Forelimb muscle (tissue), 1 donor: ENCODE measurements at places on chromosomes 1 and 21. TPM values are rescaled to one million over a fixed set of nuclear protein-coding genes. Genes with fewer than 3 reads are reported as not detected.
A peak's percentile ranks its signal among the peaks of the same experiment; 100 is the strongest.

GRCh38 chr21:28856588-28857250 is 136.0 kb downstream of the LTN1 start:
- DNase-seq = no peak

Gene PPFIA4
- polyA plus RNA-seq = 62.1 TPM

Gene IFI44
- polyA plus RNA-seq = 6.5 TPM

Gene DUSP23
- polyA plus RNA-seq = 7.9 TPM

DNA sequence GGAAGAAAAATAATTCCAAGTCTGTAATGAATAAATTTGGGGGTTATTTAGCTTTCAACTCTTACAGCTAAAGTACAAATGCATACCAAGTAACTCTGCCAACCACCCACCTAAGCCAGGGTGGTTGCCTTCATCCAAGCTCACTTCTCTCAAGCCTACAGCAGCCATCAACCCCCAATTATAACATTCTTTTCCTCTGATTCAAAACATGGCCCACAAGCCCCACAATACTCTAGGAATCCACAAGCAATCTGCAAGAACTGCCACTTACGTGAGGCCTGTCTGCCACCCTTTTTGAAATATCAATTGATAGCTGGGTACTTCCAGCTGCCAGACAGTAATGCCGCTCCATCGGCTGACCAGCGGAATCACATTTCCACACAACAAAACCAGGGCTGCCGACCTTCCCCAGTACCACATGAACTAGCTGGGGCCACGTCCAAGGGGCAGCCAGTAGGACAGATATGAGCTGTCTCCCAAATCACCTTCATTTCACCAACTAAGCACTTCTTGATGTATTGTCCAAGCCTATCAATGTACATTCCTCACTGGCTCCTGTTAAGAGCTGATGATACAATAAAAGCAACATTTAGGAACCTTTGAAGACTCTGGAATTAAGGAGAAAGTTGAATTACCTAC is 3.2 kb downstream of the LBR start:
- DNase-seq = no peak

Gene C1orf210
- polyA plus RNA-seq = not detected

Gene CRYAA
- polyA plus RNA-seq = not detected

GRCh38 chr1:86119214-86119764 is 37.3 kb downstream of the COL24A1 start:
- no peak for DNase-seq

Gene ZMYM1
- polyA plus RNA-seq = 11.3 TPM

DNA sequence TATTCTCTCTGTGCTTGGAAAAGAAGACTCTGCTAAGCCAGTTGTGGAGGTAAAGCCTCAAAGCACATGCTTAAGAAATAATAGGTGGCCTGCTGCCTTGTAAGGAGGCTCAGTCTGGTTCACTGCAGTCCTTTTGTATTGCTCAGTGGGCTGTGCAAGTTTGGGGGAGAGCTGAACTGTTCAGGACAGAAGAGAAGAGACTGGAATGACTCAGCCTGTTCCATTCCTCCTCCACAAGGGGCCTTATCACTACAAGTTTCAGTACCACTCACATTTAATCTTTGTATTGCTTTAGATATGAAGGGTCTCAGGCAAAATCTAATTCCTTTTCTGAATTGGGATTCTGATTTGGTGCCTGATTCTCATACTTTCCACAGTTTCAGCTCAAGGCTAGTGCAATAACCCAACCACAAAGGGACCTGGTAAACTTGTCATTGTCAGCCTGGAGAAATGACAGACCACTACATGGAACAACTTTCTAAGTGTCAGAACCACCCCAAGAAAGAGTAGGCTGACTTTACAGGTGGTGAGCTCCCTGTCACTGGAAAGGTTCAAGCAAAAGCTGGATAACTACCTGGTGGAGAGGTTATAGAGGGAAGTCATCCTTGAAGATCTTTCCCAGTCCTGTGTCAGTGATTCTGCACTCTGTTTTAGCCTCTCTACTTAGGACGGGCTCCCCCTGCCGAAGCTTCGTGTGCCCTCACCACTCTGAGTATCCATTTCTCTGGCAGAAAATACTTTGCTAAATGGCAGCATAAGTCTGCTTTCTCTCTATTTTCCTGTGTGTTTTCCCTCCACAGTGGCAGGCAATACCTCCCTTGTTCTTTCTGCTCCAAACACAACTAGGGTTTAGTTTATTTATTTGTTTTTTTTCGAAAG is 162.9 kb upstream of the GJB5 start:
- no peak for DNase-seq

GRCh38 chr1:205672970-205673369 is 7.3 kb downstream of the SLC45A3 start:
- DNase-seq = no peak

Gene ADCY10
- polyA plus RNA-seq = 0.18 TPM

GRCh38 chr1:152419917-152420316 is 5.9 kb upstream of the CRNN start:
- DNase-seq = no peak

Gene LCE6A
- not detected for polyA plus RNA-seq

DNA sequence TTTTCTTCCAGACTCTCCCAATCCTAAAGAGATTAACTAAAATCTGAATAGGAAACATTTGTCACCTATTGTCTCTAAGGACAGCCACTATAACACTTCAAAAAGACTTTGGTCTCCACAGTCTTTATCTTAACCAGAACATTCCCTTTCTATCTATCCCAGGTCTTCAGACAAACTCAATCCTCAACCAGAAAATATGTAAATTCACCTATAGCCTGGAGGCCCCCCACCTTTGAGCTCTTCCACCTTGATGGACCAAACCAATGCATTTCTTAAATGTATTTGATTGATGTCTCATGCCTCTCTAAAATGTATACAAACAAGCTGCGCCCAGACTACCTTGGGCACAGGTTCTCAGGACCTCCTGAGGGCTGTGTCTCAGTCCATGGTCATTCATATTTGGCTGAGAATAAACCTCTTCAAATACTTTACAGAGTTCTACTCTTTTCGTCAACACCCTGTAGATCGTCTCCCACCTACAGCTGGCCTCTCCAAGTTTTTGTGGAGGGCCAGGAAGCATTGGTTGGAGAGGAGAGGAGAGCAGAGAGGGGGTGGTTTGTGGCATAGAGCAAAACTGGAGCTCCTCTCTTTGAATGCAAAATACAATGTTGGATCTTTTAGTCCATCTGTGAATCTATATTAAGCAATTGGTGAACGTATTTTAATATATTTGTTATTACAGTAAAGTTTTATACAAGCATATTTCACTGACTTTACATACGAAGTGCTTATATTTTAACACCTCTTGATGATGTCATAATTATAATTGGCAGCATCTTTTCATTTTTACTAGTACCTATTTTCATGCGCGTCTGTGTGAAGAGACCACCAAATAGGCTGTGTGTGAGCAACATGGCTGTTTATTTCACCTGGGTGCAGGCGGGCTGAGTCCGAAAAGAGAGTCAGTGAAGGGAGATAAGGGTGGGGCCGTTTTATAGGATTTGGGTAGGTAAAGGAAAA is 230.7 kb upstream of the DUSP10 start:
- DNase-seq = no peak

Gene CFAP57
- 0.08 TPM for polyA plus RNA-seq

GRCh38 chr1:7726623-7727022 is 44.5 kb upstream of the VAMP3 start:
- no peak for DNase-seq

DNA sequence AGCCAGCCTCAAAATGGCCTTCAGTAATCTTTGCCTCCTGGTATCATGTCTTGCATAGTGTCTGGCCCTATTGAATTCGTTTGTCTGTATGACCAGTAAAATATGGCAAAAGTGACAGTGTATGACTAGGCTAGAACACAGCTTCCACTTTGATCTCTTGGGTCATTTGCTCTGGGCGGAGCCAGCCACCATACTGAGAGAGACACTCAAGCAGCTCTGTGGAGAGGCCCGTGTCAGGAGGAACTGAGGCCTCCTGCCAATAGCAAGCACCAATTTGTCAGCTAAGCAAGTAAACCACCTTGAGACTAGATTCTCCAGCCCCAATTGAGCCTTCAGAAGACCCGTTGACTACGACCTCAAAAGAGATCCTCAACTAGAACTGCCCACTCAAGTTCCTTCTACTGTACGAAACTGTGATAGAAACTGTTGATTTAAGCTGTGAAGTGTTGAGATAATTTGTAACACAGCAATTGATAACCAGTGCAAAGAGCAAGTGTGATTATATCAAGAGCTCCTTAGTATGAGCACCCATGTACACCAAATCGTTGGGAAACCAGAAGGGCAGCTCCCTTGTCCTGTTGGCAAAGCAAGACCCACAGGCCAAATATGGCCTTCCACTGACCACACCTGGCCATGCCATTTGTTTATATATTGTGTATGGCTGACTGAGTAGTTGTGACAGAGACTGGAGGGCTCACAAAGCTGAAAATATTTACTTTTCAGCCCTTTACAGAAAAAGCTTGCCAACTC is 52.7 kb upstream of the SERBP1 start:
- no peak for DNase-seq

- DNase-seq = no peak
Observed at GRCh38 chr1:24119489-24119858, 7.5 kb upstream of the MYOM3 start.

GRCh38 chr1:9235096-9235459 is 504 bp downstream of the H6PD start:
- DNase-seq = no peak

GRCh38 chr1:31883357-31883942 is 54.7 kb downstream of the PTP4A2 start:
- no peak for DNase-seq

Gene SPRR2A
- not detected for polyA plus RNA-seq

Gene MAB21L3
- not detected for polyA plus RNA-seq

Gene DPM3
- polyA plus RNA-seq = 23.9 TPM

Gene CLCNKB
- polyA plus RNA-seq = not detected

Gene AMY2A
- not detected for polyA plus RNA-seq

DNA sequence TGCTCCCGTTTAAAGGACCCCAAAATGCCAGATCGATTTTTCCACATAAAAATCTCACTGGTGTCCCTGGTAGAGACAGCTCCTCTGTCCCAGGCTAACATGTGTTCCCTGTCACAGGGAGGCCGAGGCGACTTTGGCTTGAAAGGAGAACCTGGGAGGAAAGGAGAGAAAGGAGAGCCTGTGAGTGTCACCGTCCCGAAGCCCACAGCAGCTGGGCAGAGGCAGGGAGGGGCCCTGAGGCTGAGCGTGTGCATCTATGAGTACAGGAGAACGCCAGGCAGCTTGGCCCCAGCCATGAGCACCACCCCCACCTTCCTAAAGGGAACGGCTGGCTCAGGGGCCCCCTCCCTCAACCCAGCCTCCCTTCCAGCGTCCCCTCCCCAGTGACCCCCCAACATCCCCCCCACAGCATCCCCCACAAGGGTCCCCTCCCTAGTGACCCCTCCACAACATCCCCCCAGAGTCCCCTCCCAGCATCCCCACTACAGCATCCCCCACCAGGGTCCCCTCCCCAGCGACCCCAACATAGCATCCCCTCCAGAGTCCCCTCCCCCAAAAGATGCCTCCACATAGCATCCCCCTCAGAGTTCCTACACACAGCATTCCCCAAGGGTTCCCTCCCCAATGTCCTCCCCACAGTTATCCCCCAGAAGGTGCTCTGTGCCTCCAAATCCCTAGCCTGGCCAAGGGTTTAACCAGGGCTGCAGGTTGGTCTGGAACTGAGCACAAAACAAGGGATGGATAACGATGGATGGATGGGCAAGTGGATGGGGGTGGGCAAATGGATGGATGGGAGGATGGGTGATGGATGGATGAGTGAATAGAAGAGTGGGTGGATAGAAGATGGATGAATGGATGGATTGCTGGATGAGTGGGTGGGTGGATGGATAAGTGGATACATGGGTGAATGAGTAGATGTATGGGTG is 25.1 kb downstream of the COL6A2 start:
- no peak for DNase-seq

GRCh38 chr1:202017749-202018467 is 7.5 kb downstream of the ELF3 start:
- no peak for DNase-seq

Gene NEGR1
- polyA plus RNA-seq = 16.6 TPM

DNA sequence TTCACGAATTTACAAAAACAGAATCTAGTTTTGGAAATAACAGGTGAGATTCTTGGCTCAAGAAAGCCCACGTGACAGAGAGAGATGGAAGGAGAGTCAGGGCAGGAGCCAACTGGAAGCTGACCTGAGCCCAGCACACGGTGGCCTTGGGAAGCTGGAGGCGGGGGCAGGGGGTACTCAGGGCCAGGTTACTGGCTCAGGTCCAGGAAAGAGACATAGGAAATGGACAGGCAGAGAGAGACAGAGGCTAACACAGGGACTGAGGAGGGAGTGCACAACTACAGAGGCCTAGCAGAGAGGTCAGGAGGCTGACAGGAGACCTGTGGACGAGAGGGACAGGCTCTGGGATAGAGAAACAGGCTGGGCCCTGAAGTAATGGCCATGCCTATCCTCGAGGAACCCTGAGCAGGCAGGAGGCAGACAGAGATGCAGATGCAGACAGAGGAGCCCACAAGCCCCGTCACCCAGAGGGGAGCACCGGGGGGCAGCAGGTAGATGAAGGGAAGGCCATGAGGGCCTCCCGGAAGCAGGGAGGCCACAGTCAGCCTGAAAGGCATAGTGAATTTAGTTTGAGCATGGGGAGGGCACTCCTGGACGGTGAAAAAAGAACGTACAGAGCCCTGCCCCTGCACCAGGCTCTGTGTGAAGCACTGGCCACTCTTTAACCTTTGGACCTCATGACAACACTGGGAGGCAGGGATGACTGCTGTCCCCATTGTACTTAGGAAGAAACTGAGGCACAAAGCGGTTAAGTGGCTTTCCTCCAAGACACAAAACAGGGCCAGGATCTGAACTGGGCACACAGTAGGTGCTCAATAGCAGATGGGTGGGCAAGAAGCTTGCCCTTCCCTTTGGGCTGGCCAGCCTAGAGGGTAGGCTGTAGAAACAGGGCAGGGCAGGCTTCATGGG is 230.1 kb downstream of the TRABD2B start:
- DNase-seq = no peak

- no peak for DNase-seq
Observed at GRCh38 chr1:69221524-69221923, 346.2 kb upstream of the LRRC7 start.

GRCh38 chr1:97787231-97787630 is 133.6 kb downstream of the DPYD start:
- DNase-seq = peak; percentile 22

GRCh38 chr1:193356249-193356648 is 169.8 kb upstream of the B3GALT2 start:
- no peak for DNase-seq

Gene FCGR3A
- 0.81 TPM for polyA plus RNA-seq

GRCh38 chr1:152479792-152480595 is 30.6 kb upstream of the LCE5A start:
- DNase-seq = no peak

Gene CD34
- polyA plus RNA-seq = 147 TPM

- DNase-seq = no peak
Observed at GRCh38 chr1:21296509-21297354, 6.5 kb upstream of the ECE1 start.

- DNase-seq = no peak
Observed at GRCh38 chr1:10378081-10378841, 20.6 kb upstream of the PGD start.

GRCh38 chr1:165842023-165842670 is 14.7 kb downstream of the UCK2 start:
- no peak for DNase-seq

Gene ITGB2
- 11.2 TPM for polyA plus RNA-seq

DNA sequence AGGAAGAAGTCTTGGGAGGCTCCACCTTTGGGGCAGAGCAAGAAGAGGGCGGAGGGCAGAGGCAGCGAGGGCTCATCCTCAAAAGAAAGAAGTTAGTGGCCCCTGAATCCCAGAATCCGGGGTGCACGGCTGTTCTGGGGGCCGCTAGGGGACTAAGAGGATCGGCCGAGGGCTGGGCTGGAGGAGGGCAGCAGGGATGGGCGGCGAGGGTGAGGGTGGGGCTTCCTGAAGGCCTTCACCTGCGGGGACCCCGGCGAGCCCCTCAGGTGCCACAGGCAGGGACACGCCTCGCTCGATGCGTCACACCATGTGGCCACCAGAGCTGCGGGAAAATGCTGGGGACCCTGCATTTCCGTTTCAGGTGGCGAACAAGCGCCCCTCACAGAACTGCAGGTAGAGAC is 23.9 kb downstream of the COL6A1 start:
- no peak for DNase-seq
